ENCODE measurements at places on chromosomes 11 and 22.
A peak's percentile ranks its signal among the peaks of the same experiment; 100 is the strongest.

DNA sequence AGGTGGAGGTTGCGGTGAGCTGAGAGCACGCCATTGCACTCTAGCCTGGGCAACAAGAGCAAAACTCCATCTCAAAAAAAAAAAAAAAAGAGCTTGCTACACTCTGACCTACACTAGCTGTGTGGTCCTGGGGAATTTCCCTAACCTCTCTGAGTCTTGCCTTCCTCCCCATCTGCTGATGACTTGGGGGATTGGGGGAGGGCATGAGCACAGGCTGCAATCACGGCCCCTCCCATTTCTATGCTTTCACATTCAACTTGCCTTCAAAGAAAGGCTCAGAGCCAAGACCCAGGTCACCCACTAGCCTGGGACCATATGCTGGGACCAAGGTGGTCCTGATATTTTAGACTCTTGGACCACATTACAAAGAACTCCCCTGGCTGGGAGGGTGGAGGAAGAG is 39.8 kb upstream of the TEF start:
- no peak for DNase-seq

- DNase-seq: no peak
Measured at GRCh38 chr22:46984751-46985506, 222.5 kb downstream of the TBC1D22A start.

GRCh38 chr11:31813391-31814175 is 2.5 kb upstream of the PAX6 start:
- DNase-seq: no peak

DNA sequence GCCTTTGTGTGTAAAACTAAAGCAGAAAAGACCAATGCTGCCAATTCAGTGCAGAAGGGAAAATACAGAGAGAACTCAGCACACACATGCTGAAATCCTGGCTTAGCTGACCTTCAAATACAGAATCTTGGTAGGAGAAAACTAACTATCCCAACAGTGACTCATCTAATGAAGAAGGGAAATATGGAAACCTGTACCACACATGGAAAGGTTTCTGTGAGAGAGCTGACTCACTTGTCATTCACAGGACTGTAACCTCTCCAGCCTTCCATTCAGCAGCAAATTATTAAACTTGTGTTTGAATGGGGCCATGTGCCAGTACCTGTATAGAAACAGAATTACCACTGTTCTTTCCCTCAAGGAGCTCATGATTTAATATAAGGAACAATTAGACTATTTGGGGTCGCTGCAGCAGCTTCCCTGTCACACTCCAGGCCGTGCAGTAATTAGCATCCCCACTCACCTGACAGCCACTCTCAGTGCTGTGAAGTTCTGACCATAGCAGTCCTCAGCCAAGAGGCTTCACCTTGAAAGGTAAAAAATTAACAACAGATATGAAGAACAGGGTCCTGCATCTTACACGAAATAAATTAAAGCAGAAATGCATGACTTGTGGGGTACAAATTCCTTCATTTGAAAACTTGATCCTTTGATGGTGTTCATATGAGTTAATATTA is 53.9 kb downstream of the MSANTD4 start:
- no peak for DNase-seq

DNA sequence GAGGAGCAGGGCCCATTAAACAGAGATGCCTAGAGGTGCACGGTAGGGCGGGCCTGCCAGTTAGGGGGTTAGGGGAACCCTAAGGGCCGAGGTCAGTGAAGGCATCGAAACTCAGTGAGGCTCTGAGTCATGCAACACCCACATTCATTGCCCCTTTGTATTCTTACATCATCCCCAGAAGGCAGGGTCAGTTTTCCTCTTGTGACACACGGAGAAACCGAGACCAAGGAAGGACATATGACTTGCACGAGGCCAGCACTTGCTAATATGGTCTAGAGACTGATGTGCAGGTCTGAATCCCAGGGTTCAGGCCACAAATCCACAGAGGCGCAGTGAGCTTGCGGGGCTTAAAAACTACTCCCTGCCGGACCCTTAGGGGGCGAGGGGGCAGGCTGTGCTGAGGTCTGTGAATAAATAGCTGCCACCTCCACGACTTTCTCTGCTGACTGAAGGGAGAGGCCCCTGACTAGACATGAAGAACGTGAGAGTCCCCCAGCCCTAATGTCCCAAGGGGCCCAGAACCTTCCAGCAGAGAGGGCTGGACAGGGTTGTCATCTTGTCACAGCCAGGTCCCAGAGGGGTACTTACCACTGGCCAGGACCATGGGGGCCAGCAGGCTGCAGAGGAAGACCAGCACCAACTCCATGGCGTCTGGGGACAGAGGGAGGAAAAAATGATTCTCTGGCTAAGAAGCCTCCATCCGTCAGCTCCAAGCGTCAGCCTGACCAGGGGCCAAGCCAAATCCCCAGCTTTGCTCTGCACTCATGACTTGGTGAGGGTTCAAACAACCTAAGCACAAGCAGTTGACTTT is 17.8 kb upstream of the FXYD2 start:
- DNase-seq: no peak

DNA sequence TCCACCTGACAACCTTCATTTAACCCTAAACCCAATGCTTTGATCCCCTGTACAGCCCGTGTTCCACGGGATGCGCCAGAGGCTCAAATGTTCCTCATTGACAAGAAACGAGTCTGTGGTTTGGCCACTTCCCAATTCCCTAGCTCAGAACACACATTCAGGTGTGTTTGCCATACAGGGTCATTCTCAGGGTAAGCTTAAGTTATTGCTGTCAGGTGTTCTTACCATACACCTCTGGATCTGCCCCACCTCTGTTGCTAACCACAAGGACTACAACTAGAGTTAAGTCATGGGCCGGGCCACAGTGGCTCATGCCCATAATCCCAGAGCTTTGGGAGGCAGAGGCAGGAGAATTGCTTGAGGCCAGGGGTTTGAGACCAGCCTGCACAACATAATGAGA is 45.6 kb upstream of the POLD3 start:
- DNase-seq: no peak

DNA sequence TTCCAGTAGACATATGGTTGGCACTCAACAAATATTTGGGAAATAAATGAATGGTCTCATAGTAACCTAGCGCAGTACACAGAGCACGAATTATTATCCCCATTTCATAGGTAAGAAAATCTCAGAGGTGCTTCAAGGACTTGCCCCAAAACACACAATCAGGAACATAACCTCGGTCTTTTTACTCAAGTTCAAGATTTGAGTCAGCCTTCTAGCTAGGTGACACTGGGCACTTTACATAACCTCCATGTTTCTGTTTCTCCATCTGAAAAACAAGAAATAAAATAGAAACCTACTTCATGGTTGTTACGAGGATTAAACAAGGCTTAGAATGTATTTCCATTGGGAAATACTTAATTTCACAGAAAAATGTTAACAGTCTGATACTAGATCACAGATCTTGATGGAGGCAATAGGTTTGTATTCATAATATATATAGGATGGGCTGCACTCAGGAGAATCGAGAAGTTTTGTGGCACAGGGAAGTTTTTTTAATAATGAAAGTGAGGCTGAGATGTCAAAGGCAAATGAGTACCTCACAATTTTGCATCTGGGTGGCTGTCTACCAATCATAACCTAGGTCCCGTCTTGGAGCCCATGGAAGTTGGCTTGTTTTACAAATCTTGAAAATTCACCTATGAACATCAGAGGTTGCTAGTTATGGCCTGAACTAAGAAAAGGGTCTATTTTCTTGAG is 147.4 kb upstream of the ZC3H12C start:
- no peak for DNase-seq

GRCh38 chr11:2625183-2625582 is 74.6 kb downstream of the KCNQ1OT1 start:
- no peak for DNase-seq

- DNase-seq: no peak
Measured at GRCh38 chr11:130126516-130126915, 33.1 kb upstream of the ST14 start.

GRCh38 chr11:107043242-107044006 is 25.1 kb upstream of the GUCY1A2 start:
- DNase-seq: no peak

DNA sequence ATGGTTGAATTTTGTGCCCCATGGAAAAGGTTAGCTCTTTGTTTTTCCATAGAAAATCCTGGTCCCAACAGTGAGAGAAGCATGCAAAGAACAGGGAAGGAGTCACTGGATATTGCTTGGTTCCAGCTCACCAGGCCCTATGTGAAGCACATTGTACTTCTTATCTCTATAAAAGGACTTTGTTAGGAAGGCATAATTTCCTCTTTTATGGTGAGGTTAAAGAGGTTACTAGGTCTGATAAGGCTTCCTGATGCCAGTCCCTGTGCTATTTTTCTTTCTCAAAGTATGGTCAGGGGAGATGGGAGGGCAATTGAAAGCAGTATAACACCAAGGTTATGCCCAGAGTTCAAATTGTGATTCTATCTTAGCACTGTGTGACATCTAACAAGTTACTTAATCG is 162.6 kb downstream of the KIF18A start:
- no peak for DNase-seq

- DNase-seq: no peak
Measured at GRCh38 chr11:101264306-101264705, 134.7 kb upstream of the PGR start.

DNA sequence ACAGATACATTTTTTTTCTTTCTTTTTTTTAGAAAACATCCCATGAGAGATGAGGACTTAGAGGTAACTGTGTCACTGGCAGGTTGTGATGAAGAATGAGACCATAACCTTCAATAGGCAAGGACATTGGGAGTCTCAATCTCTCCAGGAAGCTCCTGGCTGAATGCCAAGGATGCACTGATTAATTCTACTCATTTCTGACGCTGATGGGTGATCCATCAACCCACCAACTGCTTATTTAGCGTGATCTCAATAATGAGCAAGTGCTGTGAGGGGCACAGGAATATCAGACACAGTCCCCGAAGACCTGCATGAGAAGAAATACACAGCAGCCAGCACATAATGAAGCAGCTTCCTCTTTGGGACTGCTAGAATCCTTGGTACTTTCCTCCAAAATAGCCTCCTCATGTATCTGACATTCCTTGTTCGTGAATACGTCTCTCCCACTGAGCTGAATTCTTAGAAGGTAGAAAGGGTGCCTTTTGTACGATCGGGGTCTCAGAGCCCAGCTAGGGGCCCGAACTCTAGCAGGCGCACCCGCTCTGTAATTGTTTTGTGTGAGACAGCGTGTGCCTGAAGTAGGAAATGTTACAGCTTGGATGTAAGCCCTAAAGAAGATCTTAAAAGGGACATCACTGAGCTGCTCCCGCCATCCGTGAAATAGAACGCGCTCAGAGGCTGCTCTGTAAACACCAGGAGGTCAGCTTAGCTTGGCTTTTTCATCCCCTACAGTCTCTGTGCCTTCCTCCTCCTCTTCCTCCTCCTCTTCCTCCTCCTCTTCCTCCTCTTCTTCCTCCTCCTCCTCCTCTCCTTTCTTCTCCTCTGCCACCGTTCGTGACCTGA is 7.2 kb downstream of the CLMP start:
- DNase-seq: no peak

GRCh38 chr22:49853981-49854831 is 562 bp downstream of the ZBED4 start:
- no peak for DNase-seq

- no peak for DNase-seq
Measured at GRCh38 chr11:117251506-117251905, 19.0 kb downstream of the RNF214 start.

DNA sequence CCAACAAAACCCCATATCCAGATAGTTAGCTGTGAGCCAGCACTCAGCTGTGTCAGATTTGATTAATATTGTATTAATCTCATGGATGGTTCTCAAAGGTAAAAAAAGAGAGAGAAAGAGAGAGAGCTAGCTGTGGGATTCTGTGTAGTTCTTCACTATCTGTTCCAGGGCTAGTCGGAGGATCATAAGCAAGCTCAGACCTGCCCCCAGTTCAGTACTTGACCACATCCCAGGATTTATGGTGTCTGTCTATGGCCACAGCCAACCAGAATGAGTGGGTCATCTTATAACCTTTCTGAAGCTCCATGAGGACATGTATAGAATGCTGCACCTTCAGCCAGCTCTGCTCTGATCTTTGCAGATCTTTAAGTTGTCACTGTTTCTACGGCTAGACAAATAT is 13.5 kb upstream of the B3GNT6 start:
- DNase-seq: no peak

- no peak for DNase-seq
Measured at GRCh38 chr22:20503816-20504215, 3.6 kb upstream of the MED15 start.

- peak; percentile 85 for DNase-seq
Measured at GRCh38 chr22:19629720-19630419, 84.4 kb upstream of the SEPTIN5 start.

GRCh38 chr11:96482193-96482592 is 92.4 kb downstream of the JRKL start:
- DNase-seq: no peak

DNA sequence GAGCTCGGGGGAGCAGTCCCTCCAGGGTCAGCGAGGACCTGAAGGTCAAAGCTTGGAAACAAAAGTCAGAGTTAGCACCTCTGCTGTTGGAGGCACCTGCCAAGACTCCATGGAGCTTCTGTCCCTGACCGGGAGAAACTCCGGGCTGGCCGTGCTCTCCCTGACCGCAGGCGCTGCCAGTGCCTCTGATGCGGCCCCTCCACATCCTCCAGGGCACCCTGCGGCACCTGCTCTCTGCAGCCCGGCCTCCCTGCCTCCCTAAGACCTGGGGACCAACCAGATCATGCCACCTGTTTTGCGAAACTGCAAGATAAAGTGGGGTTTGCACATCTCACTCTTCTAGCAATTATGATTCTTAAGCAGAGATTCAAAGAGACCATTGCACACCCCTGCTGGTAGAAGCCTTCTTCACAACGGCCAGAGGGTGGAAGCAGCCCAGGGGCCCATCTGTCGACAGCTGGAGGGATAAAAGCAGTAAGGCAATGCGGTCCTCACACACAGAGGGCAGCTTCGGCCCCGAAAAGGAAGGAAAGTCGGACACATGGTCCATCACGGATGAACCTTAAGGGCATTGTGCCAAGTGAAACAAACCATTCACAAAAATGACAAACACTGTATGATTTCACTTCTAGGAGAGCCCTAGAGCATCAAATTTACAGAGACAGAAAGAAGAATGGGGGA is 477.1 kb downstream of the BRD1 start:
- DNase-seq: no peak

GRCh38 chr11:88827018-88827676 is 238.6 kb downstream of the GRM5 start:
- no peak for DNase-seq

- DNase-seq: no peak
Measured at GRCh38 chr11:130330101-130330684, 15.5 kb upstream of the ZBTB44 start.

DNA sequence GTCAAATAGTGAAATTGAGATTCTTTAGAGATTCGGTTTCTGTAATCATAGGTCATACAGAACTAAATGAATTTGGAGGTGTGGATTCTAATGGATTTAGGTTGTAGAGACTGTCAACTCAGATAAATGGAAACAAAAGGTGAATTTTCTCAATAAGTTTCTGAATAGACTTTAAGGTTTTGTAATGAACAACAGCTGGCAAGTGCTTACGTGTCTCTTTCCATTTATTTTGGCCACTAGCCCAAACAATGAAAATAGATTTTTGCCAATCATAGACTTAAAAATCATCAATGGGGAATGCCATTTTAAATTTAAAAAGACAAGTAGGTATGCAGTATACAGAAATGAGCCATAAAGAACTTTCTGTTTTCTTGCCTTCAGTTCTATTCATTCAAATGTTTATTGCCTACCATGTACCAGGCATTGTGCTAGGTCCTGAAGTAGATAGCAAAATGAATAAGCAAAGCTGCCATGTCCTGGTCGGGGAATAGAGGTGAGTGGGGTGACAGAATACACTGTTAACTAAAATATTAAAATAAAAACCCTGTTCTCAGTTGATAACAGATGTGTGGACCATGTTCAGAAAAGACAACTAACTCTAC is 16.9 kb upstream of the TMEM135 start:
- no peak for DNase-seq

Measured in CD4-positive, alpha-beta T cell treated with Interleukin-12 subunit alpha and Interleukin-12 subunit beta, for 1 hour (primary cell).